ENCODE measurements at places on chromosomes 3 and 15.

GRCh38 chr15:101646672-101647071 lies 5.5 kb downstream of the TM2D3 start:
- peak; percentile 78 for DNase-seq

DNA sequence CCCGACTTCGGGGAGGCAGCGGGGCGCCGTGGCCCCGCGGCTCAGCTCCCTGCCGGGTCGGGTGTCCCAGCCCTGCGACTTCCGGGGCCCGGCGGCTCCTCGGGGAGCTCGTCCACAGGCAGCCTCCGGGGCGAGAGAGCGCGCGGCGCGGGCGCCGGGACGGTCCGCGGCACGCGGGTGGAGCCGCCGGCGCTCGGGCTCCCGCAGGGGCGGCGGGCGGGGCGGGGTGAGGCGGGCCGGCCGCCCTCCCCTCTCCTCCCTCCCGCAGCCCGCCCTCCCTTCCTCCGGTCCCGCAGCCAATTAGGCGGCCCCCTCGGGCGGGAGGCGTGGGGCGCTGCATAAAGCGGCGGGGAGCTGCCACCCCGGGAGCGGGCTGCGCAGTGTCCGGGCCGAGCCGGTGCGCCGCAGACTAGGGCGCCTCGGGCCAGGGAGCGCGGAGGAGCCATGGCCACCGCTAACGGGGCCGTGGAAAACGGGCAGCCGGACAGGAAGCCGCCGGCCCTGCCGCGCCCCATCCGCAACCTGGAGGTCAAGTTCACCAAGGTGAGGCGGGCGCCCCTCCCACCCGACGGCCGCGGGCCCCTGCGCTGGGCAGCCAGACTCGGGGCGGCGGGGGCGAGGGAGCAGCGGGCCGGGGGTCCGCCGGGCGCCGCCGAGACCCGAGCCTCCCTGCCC lies at the start of gene ALDH1A3:
TSS of gene ALDH1A3 (plus strand) at position 368 of the 675 bp plus-strand sequence. CDS start at position 445, 77 bp downstream.
- DNase-seq = peak; percentile 35

DNA sequence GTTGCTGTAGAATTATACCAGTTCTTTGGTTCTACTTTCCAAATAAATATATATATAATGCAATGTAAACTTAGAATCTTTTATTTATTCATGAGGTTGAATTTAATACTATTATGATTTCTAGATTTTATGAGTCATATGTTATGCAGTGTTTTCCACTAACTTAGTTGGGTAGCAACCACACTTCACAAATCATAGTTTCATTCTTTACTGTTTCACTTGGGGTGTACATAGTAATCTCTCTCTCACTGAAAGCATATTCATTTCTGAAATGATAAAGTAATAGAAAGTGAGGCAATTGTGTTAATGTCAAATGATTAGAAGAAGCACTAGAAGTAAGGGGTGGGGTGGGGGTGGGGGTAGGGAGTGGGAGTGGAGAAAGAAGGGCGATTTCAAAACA lies 52.6 kb downstream of the IQCH start:
- DNase-seq = no peak

- DNase-seq = no peak
Observed at GRCh38 chr15:100099976-100100375, 241.8 kb downstream of the ADAMTS17 start.

DNA sequence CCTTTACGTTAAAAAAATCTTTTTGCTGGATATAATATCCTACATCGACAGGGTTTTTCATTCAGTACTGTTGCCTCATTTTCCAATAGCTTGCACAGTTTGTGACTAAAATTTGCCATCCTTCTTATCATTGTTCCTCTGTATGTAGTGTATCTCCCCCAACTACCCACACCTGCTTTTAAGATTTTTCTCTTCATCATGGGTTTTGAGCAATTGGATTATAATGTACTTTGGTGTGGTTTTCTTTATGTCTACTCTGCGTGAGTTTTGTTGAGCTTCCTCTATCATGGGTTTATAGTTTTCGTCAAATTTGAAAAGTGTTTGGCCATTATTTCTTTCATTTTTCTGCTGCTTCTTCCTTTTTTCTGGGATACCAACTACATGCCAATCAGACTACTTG lies 39.6 kb upstream of the MEF2A start:
- no peak for DNase-seq

GRCh38 chr3:56453011-56453410 lies 15.3 kb downstream of the ERC2 start:
- DNase-seq = no peak

DNA sequence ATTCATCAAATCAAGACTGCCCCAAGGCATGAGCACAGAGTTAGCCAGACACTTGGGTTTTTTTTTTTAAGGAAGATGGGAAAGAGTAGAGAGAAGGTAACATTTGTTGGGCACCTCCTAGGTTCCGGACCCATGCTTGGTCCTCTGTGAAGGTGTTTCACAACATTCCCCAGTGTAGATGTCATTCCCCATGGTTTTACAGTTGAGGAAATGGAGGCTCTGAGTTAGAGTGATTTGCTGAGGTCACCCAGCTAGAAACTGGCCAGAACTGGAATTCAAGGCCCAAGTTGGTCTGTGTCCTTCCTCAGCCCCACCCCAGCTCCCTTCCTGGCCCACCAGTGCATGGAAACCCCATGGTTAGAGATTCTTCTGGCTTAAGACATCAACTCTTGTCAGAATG lies 19.9 kb downstream of the WNT7A start:
- no peak for DNase-seq

- no peak for DNase-seq
Observed at GRCh38 chr15:35616498-35617271, 70.7 kb upstream of the DPH6 start.

GRCh38 chr3:125367403-125368230 lies 7.5 kb downstream of the ZNF148 start:
- DNase-seq = no peak

DNA sequence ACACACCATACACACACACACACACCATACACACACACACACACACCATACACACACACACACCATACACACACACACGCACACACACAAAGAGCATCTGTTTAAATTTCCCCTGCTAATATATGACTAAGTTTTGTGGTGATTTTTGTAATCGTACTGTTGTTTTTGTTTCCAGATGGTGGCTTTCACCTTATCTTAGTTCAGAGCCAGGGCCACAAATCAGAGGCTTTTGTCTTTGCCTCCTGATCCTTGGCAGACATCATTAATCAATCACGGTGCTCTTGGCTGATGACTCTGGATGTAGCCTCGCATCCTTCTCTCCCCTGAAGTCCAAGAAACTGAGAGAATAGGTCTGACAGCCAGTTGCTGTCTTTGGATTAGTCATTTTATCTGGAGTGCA lies 52.1 kb downstream of the EDEM1 start:
- DNase-seq = no peak

GRCh38 chr15:59447367-59447766 lies 9.4 kb downstream of the FAM81A start:
- DNase-seq = no peak

GRCh38 chr3:16609927-16610580 lies 4.8 kb upstream of the DAZL start:
- no peak for DNase-seq

DNA sequence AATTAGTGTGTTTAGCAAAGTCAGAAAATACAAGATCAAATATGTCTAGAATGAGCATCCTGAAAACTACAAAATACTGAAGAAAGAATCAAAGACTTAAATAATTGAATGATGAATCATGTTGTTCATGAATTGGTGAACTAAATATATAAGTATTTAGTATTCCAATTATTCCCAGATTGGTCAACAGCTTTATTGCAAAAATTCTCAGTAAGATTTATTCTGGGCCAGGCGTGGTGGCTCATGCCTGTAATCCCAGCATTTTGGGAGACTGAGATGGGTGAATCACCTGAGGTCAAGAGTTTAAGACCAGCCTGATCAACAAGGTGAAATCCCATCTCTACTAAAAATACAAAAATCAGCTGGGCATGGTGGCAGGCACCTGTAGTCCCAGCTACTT lies 250.0 kb upstream of the NECTIN3 start:
- DNase-seq = no peak

DNA sequence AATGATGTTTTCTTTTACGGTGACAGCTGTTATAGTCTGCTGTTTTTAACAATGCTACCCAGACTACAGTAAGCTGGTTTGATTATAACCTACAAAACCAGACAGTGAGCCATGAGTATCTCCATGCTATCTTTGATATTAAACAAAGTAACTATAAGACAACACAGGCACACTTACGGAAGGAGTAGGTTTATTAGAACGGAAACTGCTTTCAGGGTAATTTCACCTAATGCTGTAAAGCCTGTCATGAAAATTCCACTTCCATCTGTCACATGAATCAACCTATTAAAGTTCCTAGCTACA lies 33.0 kb downstream of the VPS13C start:
- DNase-seq = no peak

DNA sequence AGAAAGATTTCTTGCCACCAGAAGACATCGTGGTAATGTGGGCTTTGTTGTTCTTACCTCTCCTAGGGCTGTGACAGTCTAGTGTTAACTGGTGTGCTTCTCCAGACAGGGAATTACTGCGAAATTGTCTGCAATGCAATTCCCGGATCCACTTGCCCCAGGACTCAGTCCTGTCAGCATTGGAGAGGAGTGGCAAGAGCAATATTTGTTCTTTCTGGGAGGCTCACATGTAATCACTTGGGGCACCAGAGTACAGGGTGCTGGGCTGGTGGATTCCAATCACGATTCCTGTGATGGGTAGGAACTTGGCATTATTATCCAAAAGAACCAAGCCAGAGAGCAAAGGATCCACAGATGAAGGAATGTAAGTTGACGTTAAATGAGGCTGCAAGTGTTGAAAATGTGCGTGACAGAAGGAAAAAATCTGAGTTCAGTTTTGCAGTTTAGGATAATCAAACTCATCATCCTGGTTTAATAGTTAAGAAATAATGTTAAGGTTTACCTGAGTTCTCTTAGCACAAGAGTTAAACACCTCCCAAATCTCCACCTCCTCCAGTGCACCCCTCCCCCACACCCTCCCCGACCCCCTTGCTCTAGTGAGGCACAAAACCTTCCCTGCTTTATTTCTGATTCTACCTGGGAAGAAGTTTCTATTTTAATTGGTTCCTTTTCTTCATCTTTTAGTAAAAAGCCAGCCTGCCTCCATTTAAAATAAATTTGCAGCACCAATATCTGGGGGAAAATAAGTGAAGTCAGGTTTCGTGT lies 79.2 kb downstream of the GMPS start:
- DNase-seq = no peak

- no peak for DNase-seq
Observed at GRCh38 chr15:75721480-75721922, 8.9 kb upstream of the CSPG4 start.

- no peak for DNase-seq
Observed at GRCh38 chr15:73747847-73748590, 5.1 kb downstream of the INSYN1 start.

DNA sequence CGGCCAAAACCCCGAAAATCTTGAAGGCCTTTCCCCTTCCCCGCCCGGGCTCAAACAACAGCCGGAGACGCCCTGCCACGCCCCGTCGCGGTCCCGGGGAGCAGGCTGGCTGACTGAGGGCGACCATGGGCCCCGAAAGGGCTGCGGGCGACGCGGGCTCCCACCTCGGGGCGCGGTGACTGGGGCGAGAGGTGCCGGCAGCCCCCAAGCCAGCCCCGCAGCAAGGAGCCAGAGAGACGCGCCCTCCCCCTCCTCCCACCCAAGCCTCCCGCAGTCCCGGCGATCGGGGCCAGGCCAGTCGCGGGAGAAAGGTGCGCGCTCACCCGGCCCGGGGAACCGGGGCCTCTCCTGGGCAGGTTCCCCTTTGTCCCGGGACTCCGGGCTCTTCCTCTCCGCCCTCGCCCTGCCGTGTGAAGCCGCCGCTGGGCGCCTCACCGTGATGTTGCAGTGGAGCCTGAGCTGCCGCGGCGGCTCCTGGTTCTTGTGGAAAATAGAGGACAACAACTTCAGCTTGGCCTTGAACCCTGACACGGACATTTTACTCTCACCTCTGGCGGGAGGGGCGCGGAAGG lies 30.6 kb upstream of the ZSCAN2 start:
- DNase-seq = peak; percentile 77

DNA sequence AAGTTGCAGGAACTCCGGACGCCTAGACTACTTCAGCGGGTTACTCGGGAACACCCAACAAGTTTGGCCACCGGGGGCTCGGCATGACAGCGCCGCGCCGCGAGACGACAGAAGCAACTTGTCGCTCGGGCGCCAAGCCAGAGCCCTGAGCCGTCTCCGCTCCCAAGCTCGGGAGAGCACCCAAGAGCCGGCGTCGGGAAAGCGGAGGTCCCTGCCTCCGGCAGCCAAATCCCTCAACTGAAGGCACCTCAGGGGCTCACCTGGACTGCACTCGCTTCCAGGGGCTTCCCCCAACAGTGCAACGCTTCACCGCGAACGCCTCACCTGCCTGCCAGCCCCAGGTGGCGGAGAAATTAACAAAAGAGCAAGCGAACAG lies 640 bp downstream of the MB21D2 start:
- peak; percentile 58 for DNase-seq

- DNase-seq = no peak
Observed at GRCh38 chr15:50953302-50953701, 44.8 kb downstream of the AP4E1 start.

DNA sequence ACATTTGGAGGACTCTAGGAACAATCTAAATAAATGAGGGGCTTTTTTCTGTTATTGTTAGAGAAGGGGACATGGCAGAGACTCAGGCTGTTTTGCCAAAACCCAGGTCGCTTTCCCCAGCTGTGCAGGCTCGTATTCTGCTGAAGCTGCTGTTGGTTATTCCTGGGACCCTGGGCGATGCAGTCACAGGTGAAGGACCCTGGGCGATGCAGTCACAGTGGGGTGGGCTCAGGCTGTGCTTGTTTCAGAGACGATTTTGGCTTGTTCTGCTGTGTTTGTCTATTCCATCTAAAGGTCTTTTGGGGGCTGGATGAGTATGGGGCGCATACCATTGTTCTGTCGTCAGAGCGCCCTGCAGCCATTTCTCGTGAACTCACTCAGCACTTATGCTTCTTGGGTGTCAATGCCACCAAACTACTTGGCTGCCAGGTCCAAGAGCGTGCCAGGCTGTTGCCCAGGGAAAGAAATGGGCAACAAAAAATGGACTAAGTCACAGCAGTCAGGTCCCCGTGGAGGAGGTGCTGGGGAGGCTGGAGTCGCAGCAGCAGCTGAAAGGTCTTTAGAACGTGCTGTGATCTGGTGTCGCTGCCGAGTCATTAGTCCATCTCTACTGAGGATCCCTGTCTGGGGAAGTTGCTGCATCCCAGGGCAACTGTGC lies 151.4 kb downstream of the CHDH start:
- DNase-seq = no peak

GRCh38 chr3:50167069-50167840 lies 12.1 kb downstream of the SEMA3F start:
- no peak for DNase-seq

GRCh38 chr3:55160241-55160983 lies 232.6 kb upstream of the LRTM1 start:
- no peak for DNase-seq

DNA sequence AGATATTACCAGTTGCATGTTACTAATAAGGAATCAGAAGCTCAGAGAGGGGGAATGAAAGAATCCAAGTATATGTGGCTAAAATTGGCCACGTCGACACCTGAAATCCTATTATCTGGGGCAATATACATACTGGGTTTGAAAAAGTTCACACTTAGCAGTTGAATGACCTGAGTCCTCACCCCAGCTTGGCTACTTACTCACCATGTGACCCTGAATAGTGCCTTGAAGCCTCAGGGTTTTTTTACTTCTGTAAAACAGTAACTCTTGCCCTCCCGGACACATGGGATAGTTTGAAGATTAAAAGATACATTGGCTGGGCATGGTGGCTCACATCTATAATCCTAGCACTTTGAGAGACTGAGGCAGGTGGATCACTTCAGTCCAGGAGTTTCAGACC lies 342.2 kb upstream of the TPRG1 start:
- no peak for DNase-seq
